Fibroblast of upper back skin (primary cell): ENCODE measurements at places on chromosomes 4 and X.
A peak's percentile ranks its signal among the peaks of the same experiment; 100 is the strongest.

DNA sequence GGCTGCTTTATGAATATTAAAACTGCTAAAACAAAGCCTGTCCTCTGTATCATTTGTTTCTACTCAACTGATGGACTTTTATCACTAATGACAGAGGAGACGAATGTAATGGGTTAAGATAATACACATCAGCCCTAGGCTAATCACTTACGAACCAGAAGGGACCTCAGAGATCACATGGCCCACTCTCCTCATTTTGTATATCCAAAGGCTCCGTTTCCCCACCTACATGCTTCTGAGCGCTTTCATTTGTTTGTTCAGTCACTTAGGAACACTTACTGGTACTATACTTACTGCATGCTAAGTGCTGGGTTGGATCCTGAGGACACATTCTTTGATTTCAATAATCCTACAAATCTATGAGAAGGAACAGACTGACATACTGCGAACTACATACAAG is 169.3 kb downstream of the CEP135 start:
- no peak for DNase-seq

- peak; percentile 1 for DNase-seq
These were observed 71.1 kb downstream of the PKD2 start for GRCh38 chr4:88078579-88078978.

GRCh38 chrX:139382529-139382928 is 148.0 kb upstream of the F9 start:
- no peak for DNase-seq

- DNase-seq = no peak
These were observed 53.3 kb downstream of the CAMK2D start for GRCh38 chr4:113708250-113708649.

DNA sequence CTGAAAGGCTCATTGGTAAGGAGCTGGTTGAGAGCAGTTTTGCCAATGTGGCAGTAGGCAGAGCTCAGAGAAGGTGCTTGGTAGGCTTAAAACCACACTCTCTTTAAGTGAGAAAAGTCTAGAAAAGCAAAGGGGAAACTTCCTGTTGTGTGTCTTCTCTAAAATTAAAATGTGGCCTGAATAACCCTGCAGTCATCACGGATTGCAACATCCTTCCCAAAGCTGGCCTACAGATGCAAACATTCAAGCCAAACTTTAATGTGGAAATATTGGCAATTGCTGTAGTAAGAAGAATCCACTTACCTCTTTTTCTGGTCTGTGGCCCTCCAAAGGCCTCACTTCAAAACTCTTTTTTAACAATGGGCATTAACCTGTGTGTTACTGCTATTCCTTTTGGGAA is 348.5 kb downstream of the OPHN1 start:
- peak; percentile 54 for DNase-seq

DNA sequence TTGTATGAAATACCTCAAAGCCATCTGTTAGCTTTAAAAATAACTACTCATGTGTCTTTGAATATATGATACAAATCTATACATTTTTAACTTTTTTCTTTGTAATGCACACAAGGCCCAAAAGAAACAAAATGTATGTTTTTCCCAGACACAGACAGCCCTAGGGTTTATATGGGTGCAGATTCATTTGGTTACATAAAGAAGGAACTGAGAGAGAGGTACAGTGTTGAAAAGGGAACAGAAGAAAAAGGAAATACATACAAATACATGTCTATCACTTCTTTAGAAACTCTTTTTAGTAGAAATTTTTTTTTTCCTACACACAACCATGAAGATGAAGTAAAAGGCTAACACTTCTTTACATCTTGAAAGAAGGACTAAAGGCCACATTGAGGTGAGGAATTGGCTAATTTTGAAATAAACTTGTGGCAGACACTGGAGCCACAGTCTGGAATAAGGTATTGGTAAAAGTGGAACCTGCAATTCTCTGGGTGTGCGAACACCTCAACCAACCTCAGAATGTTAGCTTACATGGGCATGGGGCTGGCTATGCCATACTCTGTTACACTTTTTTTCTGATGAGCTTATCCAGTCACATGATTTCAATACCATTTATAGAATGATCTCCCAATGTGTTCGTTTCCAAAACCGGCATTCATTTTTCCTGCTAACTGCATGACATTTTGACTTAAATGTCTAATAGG is 67.9 kb downstream of the FAM47C start:
- no peak for DNase-seq

- DNase-seq = no peak
These were observed 497.9 kb upstream of the PCDH10 start for GRCh38 chr4:132651196-132651595.

- no peak for DNase-seq
These were observed 45.0 kb downstream of the PDHA1 start for GRCh38 chrX:19388741-19389140.
